ENCODE measurements at places on chromosomes 2 and 18.

- no peak for DNase-seq
Measured at GRCh38 chr2:118974103-118974993, 32.4 kb downstream of the MARCO start.

GRCh38 chr2:64591188-64591587 lies 62.5 kb downstream of the SERTAD2 start:
- no peak for DNase-seq

GRCh38 chr18:37845498-37845897 lies 279.9 kb upstream of the CELF4 start:
- no peak for DNase-seq

DNA sequence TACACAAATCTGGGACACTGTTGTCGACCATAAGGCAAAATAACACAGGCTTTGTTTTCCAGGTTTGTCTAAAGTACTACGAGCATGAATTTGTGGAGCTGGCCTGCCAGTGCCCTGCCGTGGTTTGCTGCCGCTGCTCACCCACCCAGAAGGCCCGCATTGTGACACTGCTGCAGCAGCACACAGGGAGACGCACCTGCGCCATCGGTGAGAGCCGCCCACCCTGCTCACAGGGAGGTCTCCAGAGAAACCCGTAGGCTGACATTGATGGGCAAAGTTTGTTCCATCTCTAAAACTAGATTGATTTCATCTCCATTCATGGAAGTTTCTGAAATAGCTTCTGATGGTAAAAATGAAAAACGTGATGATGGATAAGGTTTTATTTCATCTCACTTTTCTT lies 50.4 kb upstream of the NFATC1 start:
- DNase-seq = no peak

- no peak for DNase-seq
Measured at GRCh38 chr2:168457190-168457895, 1.3 kb downstream of the CERS6 start.

- DNase-seq = no peak
Measured at GRCh38 chr2:238462782-238463396, 36.2 kb downstream of the ASB1 start.

- no peak for DNase-seq
Measured at GRCh38 chr2:25187729-25188350, 19.5 kb upstream of the POMC start.

DNA sequence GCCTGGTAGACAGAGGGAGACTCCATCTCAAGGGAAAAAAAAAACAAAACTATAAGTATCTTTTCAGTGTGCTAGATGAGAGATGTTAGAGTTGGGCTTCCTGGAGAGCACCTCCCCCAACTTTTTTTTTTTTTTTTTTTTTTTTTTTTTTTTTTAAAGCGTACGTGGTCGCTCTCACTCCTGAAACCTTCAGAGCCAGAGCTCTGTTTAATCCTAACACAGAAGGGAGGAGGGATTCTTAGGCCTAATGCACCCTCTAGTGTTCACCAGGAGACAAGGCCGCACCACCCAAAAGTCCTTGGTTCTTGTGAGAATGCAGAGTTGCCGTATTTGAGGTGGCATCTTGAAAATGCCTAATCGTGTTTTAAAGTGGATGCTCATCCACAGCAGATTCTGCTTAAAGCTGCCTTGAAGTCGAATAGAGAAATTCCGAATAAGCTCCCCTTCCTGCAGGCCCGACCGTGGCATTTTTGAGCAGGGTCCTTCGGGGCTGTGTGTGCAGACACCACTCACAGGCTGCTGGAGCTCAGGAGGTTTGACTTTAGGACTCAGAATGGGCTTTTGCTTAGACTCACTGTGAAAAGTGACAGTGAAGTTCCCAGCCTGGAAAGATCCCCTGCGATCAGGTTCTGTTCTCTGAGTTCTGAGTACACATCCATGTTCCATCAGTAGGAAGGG lies 252.6 kb downstream of the AGAP1 start:
- DNase-seq = peak; percentile 36

- DNase-seq = no peak
Measured at GRCh38 chr2:81672516-81672915, 1368.0 kb upstream of the LRRTM1 start.

- DNase-seq = no peak
Measured at GRCh38 chr2:9681427-9681817, 50.6 kb upstream of the YWHAQ start.

- DNase-seq = no peak
Measured at GRCh38 chr2:111106706-111107105, 14.0 kb upstream of the BCL2L11 start.

DNA sequence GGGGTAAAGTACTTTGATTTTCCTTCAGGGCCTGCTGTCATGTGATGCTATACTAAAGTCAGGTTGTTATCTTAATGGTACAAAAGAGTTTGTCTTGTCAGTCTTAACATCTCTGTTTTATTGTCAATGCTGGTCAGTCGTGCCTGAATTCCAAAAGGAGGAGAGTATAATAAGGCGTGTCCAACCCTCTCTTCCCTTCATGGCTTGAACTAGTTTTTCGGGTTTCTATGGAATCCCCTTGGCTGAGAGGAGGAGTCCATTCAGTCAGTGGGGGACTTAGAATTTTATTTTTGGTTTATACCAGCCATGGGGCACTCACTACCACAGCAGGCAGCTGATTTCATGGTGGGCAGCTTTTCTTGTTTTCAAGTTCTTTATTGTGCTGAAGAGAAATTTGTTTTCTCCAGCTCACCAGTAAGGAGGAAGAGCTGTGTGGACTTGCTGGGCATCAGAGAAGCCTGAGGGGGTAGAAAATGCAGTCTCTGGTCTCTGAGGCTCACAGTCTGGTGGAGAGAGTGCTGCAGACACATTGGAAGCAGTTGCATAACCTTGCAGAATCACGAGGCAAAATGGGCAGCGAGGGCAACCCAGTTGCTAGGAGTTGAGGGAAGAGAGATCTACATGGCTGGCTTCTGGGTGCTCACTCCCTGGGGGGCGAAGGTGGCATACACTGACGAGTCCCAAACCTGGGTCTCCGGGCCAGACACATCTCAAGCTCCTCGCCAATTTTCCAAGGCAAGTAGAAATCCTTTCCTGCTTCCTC lies 193.1 kb downstream of the ZBTB7C start:
- DNase-seq = no peak

DNA sequence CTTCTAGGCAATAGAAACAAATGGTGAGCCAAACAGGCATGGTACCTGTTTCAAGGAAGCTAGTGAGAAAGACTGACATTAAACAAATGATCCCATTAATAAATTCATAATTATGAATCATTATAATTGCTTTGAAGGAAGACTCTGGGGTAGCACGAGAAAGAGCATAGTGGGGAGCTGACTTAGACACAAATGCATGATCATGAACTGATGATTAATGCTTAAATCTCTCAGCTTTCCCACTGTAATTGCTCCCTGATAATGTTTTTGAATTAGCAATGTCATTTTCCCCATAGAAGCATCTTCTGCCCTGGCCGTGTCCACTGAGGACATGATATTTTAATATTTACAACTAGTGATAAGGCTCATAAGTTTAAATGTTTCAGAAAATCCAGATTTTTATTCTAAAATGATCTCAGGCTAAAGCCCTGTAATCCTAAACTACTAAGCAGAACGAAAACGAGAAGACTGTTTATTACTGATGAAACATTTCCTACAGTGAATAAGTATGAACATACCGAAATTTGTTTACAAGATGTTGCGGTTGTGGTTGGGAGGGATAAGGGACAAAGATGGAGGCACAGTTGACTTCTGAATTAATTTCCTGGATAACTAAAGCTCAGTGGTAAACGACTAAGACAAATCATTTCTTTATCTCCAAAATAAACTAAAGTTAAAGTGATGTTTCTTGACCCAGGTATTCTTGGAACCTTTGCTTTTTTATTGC lies 47.3 kb upstream of the TACR1 start:
- DNase-seq = no peak

DNA sequence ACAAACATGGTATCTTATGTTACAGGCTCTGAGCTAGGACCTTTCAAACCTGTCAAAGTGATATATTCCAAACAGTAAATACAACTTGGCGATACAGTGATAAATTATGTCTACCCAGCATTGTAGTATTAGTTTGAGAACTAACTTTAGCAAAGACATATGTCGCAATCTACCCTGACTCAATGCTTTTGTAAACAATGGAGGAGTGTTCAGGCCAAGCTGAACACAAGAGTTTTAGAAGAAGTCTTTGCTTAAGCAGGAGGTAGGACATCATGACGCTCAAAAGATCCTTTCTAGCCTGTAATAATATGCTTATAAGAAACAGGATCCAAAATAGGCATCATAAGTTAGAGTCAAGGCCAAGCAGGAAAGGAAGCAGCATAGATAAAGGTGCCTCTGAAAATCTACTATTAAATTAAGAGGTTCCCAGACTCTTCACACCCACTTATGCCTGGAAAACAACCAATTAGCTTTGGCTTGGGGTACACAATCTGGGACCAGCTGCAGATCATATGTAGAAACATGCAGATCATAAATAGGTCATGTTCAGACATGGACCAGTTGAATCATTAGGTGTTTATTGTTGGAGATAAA lies 132.5 kb downstream of the CSRNP3 start:
- DNase-seq = no peak

GRCh38 chr2:70643715-70644114 lies 90.1 kb upstream of the TGFA start:
- DNase-seq = no peak

DNA sequence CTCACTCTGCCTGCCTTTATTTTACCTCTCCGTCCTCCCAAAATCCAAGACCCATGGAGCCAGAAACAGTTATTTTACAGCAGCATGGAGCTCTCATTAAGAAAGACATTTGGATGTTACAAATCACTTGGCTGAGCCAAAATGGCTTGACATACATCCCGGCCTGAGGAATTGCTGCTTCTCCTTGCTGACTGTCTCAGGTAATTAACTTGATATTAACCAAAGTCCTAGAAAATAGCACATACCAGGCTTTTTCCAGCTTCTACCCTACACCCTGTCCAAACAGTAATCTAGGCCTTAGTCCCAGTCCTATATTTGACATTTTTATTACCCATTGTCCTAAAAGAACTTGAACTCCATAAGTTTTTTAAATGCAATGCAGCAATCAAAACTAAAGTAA lies 205.0 kb downstream of the TMX3 start:
- DNase-seq = no peak

- DNase-seq = no peak
Measured at GRCh38 chr2:143246815-143247744, 117.9 kb downstream of the ARHGAP15 start.

- DNase-seq = peak; percentile 69
Measured at GRCh38 chr2:9238591-9239326, 32.1 kb downstream of the ASAP2 start.

GRCh38 chr2:64765160-64765805 lies 111.6 kb upstream of the SERTAD2 start:
- no peak for DNase-seq

DNA sequence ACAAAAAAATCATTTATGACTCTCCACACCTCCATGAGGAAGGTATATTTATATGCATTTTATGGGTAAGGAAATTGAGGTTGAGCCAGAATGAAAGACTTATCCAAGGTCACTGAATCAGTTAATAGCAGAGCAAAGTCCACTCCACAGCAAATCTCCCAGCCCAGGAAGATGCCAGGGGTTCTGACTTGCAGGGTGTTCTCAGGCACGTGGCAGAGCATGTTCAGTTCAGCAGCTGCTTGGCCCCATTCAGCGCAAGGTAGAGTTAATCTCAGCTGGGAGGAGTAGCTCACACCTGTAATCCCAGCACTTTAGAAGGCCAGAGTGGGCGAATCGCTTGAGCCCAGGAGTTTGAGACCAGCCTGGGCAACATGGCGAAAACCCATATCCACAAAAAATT lies 17.8 kb upstream of the DGKD start:
- no peak for DNase-seq

GRCh38 chr2:8918412-8918811 lies 81.0 kb upstream of the KIDINS220 start:
- no peak for DNase-seq

DNA sequence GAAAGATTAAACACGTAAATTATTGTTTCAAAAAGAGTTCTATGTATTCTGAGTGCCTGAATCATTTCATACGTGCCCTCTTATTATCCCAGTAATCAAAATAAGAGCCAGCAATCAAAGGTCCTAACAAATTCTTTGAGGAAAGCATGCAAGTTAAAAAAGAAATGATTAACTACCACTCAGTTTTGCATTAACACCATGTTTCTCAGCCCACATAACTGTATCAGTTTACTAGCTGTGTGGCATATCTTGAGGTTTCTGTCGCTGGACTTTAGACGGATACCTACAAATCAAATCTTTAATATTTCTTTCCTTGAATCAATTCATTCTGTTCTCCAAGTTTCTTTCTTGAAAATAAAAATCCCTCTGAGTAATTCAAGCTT lies 668.9 kb upstream of the CHAC2 start:
- no peak for DNase-seq

- peak; percentile 93 for DNase-seq
Measured at GRCh38 chr2:128304715-128305554, 13.7 kb downstream of the HS6ST1 start.

DNA sequence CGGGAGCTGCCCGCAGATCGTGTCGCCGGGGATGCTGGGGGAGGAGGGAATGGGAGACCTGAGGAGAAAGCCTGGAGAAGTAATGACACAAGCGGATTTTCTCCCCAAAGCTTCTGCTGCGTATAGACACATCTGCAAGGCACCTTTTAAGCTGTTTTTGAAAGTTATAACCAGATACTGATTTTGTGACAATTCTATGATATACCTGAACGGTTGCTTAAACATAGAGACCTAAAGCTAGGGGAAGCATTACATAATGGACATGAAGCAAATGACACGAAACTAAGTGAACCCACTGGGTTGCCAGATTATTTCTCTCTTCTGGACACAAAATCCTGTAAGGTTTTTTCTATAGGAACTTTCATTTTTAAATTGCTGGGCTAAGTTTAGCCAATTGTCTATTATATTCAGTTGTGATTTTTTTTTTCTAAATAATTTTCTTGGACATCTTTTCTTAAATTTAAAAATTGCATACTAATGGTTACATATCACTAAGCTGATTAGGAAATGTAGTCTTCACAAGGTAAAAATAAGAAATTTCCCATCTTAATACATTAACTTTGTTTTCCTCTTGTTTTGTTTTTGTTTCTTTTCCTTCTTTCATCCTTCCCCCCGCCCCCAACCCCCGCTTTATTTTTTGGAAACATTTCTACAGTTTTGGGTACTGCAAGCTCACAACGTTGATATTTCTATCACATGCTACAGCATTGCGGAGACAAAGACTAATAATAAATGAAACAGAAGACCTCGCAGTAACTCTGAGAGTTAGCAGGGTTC lies 1.3 kb downstream of the OSBPL6 start:
- DNase-seq = peak; percentile 47

DNA sequence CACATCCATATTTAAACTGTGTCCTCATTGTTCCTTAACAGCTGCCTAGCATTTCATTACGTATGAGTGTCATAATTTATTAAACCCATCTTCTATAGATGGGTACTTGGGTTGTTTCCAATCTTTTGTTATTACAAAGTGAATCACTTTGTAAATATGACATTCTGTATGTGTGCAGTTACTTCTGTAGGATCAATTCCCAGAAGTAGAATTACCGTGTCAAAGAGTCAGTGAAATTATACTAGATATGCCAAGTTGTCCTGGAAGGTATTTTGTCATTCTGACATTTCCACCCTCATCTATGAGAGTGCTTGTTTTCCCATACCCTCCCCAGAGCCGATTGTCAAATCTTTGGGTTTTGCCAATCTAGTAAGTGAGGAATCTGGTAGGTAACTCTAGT lies 194.5 kb upstream of the APCDD1 start:
- DNase-seq = no peak
